Right renal pelvis (tissue), 4 donors: ENCODE measurements at places on chromosomes 2 and 18. TPM values are rescaled to one million over a fixed set of nuclear protein-coding genes. Genes with fewer than 3 reads are reported as not detected.

C2orf72 gene
- 4.4 TPM for polyA plus RNA-seq

GRCh38 chr2:173819852-173820251, 145.3 kb downstream of the SP3 start:
- no peak for DNase-seq

GRCh38 chr2:239247401-239248245, 153.2 kb downstream of the HDAC4 start:
- DNase-seq: no peak

DNA sequence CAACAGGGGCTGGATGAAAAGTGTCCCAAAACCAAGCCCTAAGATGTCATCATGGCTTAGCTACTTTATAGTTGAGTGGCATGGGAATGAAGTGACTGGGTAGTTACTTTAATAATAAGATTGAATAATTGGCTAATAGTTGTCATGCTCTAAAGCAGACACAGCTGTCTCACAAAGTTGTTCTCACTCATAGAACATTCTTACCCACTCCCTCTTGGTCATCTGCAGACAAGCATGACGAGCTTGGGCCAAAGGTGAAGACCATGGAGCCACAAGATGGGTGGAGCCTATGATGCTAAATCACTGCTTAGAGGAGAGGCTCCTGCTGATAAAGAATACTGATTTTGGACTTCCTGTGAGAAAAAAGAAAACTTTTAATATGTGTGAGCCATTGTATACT, 62.4 kb upstream of the MMADHC start:
- DNase-seq: no peak

DNA sequence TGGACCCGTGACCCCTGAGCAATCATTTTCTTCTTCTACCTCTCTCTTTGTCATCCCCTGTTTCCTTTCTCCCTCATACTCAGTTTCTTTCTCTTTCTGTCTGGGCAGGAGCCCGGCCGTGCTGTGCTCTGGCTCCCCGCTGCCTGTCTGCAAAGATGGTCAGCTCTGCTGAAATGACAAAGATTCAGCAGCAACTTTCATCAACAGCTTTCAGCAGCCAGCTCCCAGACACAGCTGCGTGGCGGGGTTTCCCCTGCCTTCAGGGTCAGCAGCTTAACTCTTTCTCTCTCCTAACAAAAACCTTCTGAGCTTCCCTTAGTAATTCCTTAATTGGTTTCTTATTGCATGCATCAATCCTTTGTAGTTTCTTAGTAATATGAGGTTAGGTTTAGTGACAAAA, 1234.4 kb downstream of the CNTNAP5 start:
- no peak for DNase-seq

DNA sequence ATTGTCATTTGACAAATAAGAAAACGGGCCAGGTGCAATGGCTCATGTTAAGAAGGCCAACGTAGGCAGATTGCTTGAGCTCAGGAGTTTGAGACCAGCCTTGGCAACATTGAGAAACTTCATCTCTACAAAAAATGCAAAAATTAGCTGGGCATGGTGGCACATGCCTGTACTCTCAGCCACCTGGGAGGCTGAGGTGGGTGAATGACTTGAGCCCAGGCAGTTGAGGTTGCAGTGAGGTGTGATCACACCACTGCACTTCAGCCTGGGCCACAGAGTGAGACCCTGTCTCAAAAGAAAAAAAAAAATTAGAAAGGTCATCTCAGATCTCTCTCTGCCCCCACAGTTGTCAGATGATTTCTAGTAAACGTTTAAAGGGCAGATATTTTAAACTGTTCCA, 4.4 kb downstream of the SESTD1 start:
- no peak for DNase-seq

CCL20 gene
- polyA plus RNA-seq: not detected
